ENCODE measurements at places on chromosomes 5 and 9.

DNA sequence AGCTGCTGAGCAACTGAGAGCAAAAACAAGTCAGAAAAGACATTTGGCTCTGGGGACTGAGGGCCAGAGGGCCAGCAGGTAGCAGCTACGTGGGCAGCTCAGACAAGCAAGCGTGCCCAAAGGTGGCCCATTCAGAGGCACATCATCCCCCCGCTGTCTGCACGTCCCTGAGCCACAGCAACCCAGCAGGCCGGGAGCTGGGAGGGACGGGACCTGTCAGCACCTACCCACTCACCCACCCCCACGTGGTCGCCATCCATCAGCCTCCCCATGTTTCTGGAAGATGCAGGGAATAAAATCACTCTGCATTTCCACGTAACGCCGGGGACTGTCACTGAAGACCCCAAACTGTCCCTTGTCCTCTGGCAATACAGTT lies 167.8 kb downstream of the COL23A1 start:
- no peak for DNase-seq

GRCh38 chr9:84570482-84571154 lies 98.9 kb upstream of the NTRK2 start:
- DNase-seq: no peak

GRCh38 chr5:157610990-157611389 lies 35.4 kb upstream of the ADAM19 start:
- no peak for DNase-seq

- DNase-seq: no peak
Measured at GRCh38 chr5:27778121-27778520, 739.7 kb upstream of the CDH9 start.

GRCh38 chr9:127449332-127449966 lies 1.8 kb downstream of the RPL12 start:
- no peak for DNase-seq

- peak; percentile 6 for DNase-seq
Measured at GRCh38 chr9:127176631-127177030, 54.2 kb upstream of the ANGPTL2 start.

DNA sequence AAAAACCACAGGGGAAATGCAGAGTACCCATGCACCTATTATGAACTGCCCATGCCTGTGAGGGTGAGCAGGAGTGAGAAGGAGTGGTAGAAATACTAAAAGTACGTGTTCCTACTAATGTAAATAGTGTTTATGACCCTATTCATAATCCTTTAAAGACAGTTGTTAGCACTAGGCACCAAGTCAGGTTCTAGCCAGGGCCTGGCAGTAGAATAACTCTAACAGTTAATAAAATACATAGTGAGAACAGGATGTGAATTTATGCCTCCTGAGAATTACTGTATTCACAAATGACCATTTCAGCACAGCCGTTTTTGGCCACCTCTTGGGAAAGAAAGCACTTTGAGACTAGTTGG lies 103.2 kb upstream of the TARS1 start:
- DNase-seq: no peak

- DNase-seq: no peak
Measured at GRCh38 chr9:125509476-125509875, 197.5 kb downstream of the MAPKAP1 start.

DNA sequence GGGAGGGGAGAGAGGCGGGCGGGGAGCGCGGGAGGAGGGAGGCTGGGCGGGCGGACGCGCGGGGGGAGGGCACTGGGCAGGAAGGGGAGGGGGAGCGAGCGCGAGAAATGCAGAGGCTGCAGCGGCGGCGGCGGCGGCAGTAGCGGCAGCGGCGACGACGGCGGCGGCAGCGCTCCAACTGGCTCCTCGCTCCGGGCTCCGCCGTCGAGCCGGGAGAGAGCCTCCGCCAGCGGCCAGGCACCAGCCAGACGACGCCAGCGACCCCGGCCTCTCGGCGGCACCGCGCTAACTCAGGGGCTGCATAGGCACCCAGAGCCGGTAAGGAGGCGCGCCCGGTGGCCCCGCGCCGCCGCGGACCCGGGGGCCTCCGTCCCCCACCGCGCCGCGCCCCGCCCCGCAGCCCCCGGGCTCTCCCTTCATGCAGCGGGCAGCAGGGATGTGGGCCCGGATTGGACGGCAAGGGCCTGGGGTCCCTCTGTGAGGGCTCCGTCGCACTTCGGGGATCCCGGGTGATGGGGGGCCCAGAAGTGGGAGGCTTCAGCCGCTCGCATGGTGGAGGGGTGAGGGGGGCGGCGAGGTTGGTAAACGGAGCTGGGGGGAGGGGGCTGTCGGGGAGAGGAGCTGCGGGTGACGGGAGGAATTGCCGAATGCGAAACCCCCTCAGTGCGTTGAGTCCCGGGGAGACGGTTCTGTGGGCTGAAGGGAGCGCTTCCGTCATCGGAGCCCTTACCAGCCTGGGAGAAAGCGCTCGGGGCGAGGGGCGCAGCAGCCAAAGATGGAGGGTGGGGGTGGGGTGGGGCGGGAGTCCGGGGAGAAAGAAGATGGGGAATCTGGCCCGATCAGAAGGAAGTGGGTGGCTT lies at the start of gene BASP1:
BASP1 (plus strand) TSS at position 139 of the 860 bp plus-strand sequence. CDS start 57,586 bp downstream, outside the sequence.
- no peak for DNase-seq

GRCh38 chr9:95077766-95078370 lies 239.6 kb downstream of the FANCC start:
- no peak for DNase-seq

DNA sequence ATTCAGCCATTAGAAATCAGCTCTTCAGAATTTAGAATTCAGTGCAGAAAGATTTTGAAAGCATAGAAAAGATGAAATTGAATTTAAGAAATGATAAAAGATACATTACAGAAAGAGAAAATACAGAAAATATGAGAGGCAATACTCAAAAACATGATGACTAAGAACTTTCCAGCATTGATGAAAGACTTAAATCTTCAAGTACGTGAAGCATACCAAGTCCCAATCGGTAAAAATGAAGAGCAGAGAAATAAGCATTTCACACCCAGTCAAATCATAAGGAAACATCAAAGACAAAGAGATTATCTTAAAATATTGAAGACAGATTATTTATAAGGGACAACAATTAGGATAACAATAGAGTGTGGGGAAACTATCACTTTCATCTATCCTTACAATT lies 35.1 kb downstream of the MUSK start:
- no peak for DNase-seq

DNA sequence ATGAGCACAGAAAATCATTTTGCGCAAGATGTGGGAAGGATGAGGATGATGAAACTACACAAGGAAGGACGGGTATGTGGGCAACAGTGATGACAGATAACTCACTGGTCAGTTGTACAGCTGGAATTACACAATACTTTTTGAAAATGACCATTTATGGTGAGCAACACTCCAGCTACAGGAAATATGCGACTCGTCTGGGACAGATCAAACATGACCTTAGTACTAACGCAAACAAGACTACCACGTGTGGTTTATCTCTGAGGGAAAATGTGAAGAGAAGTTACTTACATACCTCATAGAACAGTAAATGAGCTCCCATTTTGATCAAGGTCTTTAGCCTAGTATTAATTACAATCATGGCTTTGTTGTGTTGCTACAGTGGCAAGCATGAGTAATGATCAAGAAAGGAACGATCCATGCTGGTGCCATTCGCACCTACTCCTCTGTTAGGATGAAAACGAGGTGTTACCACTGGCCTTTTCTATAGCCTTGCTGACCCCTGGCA lies 456.9 kb downstream of the BNC2 start:
- DNase-seq: no peak

GRCh38 chr9:76575761-76576160 lies 116.8 kb downstream of the GCNT1 start:
- DNase-seq: no peak

GRCh38 chr5:58294598-58295305 lies 165.1 kb downstream of the PLK2 start:
- DNase-seq: no peak

GRCh38 chr9:33480106-33480505 lies 6.4 kb upstream of the NOL6 start:
- no peak for DNase-seq

- DNase-seq: no peak
Measured at GRCh38 chr5:219991-220390, 1.9 kb downstream of the SDHA start.

DNA sequence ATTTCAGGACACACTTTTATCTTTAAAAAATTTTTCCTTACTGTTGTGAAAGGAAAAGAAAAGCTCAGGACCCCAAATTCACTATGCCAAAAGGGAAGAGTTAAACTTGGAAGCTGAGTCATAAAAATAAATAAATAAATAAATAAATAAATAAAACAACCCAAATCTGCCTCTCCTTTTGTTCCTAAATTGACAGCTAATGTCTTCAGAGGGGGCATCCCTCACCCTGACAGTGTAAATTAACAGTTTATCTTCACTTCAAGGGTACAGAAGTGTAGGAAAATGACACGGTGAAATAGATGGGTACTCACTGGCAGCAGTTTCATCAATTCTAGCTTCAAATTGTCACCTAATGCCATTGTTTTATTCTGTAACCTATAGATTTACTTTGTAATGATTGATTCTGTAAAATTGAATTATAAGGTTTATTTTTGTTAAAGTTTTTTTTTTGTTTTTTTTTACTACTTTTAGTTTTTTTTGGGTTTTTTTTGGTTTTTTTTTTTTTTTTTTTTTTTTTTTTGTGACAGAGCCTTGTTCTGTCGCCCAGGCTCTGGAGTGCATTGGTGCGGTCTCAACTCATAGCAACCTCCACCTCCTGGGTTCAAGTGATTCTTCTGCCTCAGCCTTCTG lies 18.5 kb upstream of the ANXA1 start:
- DNase-seq: no peak

- DNase-seq: no peak
Measured at GRCh38 chr9:129774791-129775447, 22.1 kb upstream of the PTGES start.

GRCh38 chr9:82680179-82680935 lies 382.6 kb downstream of the RASEF start:
- DNase-seq: no peak

- DNase-seq: no peak
Measured at GRCh38 chr5:56460681-56461191, 227.6 kb upstream of the ANKRD55 start.

GRCh38 chr5:6088706-6089105 lies 289.6 kb downstream of the MED10 start:
- no peak for DNase-seq

DNA sequence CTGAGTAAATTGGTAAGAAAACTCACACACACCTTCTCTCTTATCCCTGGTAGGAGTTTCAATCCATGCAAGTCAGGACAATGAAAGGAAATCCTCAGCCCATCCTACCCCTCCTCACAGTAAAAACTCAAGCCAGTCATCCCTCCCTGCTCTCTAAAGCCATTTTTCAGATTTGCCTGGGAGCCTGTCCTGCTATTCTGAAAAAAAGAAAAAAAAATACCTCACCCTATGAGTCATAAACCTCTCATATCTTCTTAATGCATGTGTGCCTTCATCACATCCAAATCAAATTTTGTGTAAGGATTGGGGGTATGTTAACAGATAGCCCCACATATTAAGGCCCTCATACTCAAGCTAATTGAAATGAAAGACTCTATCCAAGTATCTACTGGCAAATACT lies 14.1 kb downstream of the UGT3A2 start:
- no peak for DNase-seq

Data from activated CD4-positive, alpha-beta memory T cell treated with anti-CD3 and anti-CD28 coated beads, Interleukin-2, amount 10 ng/mL, durations not matched to agents 7 days and 5 days (primary cell).